CD4-positive, alpha-beta T cell treated with Interleukin-4 for 1 hour (primary cell): ENCODE measurements at places on chromosomes 16 and 17.

- DNase-seq = no peak
These were observed 118.9 kb upstream of the IRX3 start for GRCh38 chr16:54405478-54405877.

DNA sequence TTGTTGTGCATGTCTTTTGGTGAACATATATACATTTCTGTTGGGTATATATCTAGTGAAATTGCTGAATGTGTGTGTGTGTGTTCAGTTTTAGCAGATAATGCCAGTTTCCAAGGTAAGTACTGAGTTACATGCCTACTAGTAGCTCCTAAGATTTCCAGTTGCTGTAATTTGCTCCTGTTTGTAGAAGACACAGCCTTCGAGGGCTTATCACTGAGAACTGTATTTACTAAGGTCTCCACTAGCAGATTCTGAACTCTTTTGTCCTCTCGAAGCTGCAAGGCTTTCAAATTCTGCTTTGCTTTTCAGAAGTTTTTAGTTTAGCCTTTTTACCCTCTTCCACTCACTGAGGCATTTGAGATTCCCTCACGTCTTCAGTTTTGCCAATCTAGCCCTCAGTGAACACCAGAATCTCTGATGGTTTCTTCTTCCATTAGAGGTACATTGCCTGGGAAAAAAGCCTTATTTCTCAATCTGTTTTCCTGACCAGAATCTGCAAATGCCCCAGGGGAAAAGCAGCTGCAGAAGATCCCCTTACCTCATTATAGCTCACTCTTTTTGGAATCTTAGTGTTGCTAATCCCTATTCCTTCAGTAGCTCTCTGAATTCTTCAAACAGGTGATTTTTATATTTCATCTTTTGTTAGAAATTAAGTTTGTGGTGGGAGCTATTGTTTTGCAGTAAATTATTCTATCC, 52.9 kb downstream of the NF1 start:
- DNase-seq = no peak

GRCh38 chr17:64457156-64457555, 8.2 kb downstream of the MILR1 start:
- no peak for DNase-seq

DNA sequence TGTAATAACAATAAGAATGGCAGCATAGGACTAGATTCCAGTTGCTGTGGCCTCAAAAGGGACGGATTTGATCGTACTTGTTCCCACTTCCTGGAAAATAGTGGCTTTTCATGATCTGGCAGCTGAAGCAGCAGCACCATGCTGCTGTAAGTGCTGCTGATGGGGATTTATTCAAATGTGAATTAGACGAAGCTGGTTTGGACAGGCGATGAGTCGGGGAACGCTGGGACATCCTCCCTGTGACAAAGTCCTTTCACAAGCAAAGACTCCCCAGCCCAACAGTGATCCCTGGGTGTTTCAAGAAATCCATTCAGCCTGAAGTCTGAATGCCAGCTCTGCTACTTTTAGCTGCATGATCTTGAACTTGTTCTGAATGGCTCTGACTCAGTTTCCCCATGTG, 88.6 kb upstream of the XYLT1 start:
- no peak for DNase-seq

- no peak for DNase-seq
These were observed 3.9 kb downstream of the KRT12 start for GRCh38 chr17:40862985-40863733.

DNA sequence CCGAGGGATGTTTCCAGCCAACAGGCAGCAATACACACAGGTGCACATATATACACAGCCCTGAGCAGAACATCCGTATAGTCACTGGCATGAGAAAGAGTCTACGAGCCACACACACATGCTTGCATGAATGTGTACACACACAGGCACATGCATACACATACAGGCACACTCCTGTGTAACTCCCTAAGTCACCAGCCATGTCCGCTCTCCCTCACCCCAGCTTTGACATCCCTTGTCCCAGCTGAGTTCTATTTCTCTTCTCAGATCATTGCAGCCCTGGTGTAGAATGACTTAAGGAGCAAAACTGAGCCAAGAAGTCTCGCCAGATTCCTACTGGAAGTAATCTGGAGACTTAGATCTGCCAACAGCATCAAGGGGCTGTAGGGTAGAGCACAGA, 13.1 kb downstream of the CDRT4 start:
- DNase-seq = no peak

DNA sequence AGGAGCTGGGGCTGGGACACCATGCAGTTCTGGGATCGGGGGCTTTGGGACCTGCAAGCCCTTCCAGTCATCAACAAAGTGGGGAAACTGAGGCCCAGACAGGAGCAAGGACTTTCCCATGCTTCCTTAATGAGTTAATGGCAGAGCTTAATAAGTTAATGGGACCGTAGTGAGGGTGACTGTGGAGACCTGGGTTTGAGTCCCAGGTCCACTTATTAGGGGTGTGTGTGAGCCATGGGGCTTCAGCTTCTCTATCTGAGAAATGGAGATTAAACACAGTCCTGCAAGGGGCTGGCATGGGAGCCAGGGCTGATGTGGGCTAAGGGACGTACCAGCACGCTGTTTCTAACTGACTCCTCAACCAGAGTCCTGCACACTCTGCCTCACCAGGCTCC, 41.7 kb upstream of the NKD1 start:
- no peak for DNase-seq

GRCh38 chr16:88070989-88071625, 119.9 kb downstream of the BANP start:
- DNase-seq = no peak

DNA sequence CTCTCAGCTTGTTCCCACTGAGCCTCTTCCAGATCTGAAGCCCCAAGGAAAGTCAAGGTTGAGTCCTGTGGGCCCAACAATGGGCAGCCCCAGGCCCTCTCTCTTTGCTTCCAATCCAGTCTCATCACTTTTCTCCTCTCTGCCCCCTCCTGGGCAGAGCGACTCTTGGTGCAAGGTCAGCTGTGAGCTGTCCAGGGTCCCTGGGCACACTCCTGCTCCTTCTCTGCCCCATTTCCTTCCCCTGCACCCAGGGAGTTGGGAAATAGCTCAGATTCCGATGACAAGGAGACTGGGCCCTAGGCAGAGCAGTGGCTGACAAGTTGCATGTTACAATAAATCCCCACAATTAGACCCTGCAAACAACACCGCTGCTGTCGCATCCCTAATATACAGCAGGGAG, 16.1 kb upstream of the CRHR1 start:
- no peak for DNase-seq

- no peak for DNase-seq
These were observed 75.0 kb upstream of the ADAMTS18 start for GRCh38 chr16:77509796-77510195.

GRCh38 chr16:27251541-27252205, 16.9 kb downstream of the NSMCE1 start:
- DNase-seq = no peak

DNA sequence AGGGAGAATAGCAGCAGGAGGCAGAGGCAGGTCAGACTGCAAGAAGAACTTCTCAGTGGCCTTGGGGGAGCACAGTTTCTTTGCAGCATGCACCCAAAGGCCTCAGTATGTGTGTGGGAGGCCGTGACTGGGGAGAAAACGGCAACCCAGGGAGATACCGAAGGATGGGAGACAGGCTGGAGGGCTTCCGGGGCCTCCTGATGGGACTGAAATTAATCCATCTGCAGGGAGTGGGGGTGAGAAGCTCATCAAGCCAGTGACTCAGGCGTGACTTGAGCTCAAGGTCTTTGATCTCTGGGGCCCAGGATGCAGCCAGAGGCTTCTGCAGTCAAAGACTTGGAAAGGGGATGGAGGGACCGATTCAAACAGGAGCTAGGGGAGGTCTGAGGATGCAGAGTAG, 5.1 kb upstream of the C17orf113 start:
- DNase-seq = no peak

GRCh38 chr16:86498671-86499439, 11.5 kb upstream of the FOXF1 start:
- no peak for DNase-seq

GRCh38 chr17:6376931-6377361, 58.0 kb downstream of the AIPL1 start:
- DNase-seq = no peak

GRCh38 chr16:71894229-71894920, 956 bp upstream of the IST1 start:
- peak; percentile 51 for DNase-seq

DNA sequence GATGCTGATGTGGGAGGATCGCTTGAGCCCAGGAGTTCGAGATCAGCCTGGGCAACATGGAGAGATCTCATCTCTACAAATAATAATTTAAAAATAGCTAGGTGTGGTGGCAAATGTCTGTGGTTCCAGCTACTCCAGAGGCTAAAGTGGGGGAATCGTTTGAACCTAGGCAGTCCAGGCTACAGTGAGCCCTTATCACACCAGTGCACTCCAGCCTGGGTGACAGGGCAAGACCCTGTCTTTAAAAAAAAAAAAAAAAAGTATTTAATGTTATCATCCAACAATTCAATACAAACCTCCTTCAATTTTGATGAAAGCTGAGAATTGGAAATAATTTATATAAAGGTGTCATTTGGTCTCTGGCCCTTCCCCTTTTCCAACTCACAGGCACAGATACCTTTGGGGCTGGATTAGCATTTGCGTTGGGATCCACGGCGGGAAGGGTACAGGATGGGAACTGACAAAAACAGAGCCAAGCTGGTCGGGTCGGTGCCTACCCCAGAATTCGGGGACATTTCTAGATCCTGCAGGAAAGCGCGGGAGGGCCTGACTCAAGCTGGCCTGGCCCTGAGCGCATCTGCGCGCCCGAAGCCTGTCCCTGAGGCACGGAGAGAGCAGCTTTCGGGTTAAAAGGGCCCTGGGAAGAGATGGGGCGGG, 860 bp upstream of the DCAF7 start:
- DNase-seq = no peak

- DNase-seq = no peak
These were observed 27.1 kb downstream of the USP31 start for GRCh38 chr16:23122144-23122543.

DNA sequence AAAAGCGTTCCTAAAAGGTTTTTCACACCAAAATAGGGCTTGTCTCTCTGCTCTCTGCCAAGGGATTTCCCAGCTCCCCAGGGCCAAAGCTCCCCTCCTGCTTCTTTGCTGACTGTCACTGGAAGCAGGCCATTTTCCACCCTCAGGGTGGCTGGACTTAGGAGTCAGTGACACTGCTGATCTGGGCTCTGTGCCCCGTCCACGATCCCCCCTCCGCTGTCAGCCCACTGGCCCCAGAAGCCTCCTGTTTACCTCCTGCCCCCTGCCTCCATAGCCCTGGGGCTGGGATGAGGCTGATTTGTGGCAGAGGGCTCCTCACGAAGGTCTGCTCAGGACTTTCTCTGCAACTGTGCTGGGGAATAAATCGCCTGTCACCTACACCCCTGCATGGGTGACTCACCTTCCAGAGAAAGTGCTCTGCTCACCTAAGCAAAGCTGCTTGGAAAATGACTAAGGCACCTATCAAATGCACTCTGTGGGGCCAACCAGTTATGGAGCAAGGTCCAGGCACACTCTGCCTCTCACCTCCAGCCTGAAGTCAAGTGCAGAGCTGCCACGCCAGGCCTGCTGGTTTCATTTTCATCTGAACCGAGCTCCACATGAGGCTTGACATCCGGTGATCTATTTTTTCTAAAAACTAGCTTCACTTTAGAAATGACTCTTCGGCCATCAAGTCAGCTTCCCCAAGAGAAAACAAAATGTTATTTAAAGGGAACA, 4.9 kb downstream of the MAP3K14 start:
- DNase-seq = peak; percentile 82

DNA sequence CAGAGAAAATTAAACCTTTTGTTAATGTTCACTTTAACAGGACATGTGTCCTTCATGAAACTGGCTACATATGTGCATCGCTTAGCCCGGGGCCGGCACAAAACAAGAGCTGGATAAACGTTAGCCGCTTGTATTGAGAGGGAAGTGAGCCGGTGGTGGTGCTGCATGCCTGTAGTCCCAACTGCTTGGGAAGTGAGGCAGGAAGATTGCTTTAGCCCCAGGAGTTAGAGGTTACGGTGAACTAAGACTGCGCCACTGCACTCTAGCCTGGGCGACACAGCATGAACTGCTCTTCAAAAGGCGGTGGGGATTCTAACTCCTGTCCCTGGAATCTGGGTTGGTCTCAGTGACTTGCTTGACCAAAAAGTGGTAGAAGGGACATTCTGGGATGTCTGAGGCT, 15.0 kb upstream of the SPHK1 start:
- DNase-seq = no peak

- no peak for DNase-seq
These were observed 142.6 kb upstream of the CACNG5 start for GRCh38 chr17:66692421-66692690.

DNA sequence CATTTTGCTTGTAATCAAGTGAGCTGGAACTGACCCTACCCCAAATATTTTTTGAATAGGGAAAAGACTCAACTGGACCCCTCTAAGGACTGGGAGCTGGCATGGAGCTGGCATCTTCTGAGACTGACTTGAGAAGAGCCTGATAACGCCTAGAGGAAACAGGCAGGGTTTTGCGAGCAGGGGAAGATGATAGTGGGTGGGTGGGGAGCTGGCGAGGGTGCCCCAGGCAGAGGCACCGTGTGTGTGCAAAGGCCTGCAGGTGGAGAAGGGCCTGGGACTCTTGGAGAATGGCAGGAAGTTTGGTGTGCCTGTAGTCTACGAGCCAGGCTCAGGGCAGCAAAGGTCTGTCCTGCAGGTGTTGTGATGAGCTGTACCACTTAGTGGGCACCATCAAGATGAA, 4.1 kb downstream of the CRISPLD2 start:
- DNase-seq = no peak

GRCh38 chr16:88365244-88365865, 17.4 kb upstream of the ZNF469 start:
- no peak for DNase-seq
